ENCODE measurements at places on chromosomes 11 and 22.

- no peak for DNase-seq
These were observed 3.6 kb upstream of the TP53I11 start for GRCh38 chr11:44954051-44954906.

DNA sequence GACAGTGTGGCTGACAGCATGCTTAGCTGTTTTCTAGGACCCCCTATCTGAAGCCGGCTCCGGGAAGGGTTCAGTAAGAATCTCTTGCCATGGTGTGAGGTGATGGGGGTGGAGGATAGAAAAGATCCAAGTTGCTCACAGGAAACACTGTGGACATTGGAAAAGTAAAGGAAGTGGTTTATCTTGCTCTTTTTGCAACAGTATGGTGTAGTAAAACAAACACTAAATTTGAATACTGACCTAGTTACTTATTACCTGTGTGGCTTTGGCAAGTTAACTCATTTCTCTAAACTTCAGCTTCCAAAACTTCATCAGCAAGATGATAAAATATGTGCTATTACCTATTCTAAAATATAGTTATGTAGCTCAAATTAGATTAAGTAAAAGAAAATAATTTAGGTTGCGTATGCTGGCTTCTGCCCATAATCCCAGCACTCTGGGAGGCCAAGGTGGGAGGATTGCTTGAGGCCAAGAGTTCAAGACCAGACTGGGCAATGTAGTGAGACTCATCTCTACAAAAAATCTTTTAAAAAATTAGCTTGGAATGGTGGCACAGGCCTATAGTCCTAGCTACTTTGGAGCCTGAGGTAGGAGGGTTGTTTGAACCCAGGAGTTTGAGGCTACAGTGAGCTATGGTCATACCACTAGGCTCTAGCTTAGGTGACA is 51.6 kb upstream of the APOA1 start:
- DNase-seq = no peak

GRCh38 chr11:128311742-128312719 is 275.3 kb downstream of the ETS1 start:
- DNase-seq = no peak

- no peak for DNase-seq
These were observed 35.8 kb downstream of the TMPRSS5 start for GRCh38 chr11:113670149-113670830.

DNA sequence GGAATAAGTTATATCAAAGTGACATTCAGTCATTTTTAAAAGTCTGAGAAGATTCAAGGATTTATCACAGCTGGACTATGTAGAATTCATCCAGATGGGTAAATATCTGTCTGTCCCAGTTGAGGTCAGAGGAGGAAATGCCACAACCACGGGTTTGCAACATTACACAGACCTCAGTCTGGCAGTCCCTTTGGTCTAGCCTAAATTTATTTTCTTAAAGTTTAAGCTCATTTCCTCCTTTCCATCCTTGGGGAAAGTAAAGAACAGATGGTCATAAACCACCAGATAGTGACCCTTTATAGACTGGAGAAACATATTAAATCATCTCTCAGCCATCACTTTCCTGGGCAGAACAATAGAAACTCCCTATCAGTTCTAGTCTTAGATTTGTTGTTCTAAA is 238.4 kb upstream of the DDI1 start:
- peak; percentile 86 for DNase-seq

DNA sequence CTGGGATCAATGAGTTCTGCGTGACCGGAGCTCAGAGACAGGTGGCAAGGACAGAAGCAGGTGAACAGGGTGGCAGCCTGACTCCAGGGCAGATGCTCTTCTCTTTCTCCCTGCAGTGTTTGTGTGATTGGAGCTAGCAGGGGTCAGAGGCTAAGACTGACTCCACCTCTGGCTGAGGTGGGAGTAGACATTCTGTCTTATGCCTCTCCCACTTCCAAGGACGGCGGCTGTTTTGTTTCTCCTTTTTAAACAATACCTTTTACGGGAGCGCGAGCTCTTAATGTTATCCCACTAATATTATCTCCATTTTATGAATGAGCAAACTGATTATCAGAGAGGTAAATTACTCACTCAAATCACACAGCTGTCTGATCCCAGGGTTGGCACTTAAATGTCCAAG is 323.7 kb downstream of the MIAT start:
- no peak for DNase-seq

GRCh38 chr11:47904808-47905207 is 56.7 kb upstream of the NUP160 start:
- DNase-seq = no peak

GRCh38 chr11:119403021-119403420 is 20.0 kb downstream of the THY1 start:
- no peak for DNase-seq

- DNase-seq = no peak
These were observed 96.5 kb downstream of the DSCAML1 start for GRCh38 chr11:117700551-117700950.

- DNase-seq = no peak
These were observed 16.3 kb downstream of the PPFIBP2 start for GRCh38 chr11:7530013-7530640.

GRCh38 chr11:61532134-61533038 is 23.8 kb downstream of the LRRC10B start:
- DNase-seq = no peak

DNA sequence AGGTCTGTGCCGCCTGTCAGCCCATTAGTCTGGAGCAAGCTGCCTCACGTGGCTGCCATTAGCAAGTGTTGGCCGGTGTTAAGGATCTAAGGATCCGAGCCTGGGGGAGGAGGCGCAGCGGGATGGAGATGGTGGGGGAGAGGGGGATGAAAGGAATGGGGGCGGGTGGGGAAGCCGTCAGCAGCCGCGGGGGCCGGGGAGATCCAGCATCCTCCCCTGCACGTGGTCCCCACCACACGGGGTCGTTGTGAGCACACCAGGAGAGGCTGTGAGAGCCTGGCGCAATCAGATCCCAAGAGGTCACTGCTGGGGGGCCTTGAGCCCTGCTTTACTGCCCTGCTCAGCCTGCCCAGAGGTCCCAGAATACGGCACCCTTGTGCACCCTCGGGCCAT is 7.3 kb downstream of the CABP7 start:
- peak; percentile 30 for DNase-seq

- no peak for DNase-seq
These were observed 39.4 kb downstream of the CARD18 start for GRCh38 chr11:105100206-105100605.

GRCh38 chr22:39497429-39497828 is 4.7 kb upstream of the MIEF1 start:
- no peak for DNase-seq

GRCh38 chr11:61538636-61538961 is 30.1 kb downstream of the LRRC10B start:
- DNase-seq = no peak

DNA sequence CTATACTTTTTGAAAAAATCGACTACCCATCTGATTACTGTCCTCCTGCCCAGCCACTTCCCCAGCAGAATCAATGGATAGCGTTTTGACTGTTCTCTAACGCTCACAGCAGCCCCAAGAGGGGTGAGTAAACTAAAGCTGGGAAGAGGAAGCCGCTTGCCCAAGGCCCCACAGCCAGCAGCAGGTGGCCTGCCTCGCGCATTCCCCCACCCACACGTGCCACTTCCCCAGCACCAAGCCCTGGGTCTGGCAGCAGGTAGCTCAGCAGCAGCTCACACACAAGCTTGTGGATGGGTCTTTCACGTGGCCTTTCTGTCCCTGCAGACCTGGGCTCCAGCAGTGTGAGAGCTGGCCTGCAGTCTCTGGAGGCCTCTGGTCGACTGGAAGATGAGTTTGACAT is 34.3 kb downstream of the TOM1 start:
- DNase-seq = no peak

GRCh38 chr11:7604331-7604955 is 68.9 kb downstream of the CYB5R2 start:
- no peak for DNase-seq

DNA sequence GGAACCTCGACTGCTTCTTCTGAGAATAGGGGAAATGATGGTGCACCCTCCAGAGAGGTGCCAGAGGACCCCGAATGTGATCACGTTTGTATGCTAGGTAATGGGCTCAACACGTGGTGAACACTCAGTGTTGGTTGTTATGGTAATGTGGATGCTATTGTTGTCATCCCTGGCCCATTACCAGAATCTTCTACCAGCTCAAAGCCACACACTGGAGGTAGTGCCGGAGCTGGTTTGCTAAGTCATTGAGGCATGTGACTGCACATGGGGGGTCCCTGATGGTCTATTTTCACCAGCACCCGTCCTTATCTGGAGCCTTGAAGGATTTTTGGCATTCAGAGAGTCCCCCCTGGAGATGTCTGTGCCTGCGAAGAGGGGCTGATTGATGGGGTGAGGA is 119.1 kb upstream of the CD82 start:
- no peak for DNase-seq

GRCh38 chr11:26620282-26621045 is 48.4 kb upstream of the MUC15 start:
- DNase-seq = no peak

DNA sequence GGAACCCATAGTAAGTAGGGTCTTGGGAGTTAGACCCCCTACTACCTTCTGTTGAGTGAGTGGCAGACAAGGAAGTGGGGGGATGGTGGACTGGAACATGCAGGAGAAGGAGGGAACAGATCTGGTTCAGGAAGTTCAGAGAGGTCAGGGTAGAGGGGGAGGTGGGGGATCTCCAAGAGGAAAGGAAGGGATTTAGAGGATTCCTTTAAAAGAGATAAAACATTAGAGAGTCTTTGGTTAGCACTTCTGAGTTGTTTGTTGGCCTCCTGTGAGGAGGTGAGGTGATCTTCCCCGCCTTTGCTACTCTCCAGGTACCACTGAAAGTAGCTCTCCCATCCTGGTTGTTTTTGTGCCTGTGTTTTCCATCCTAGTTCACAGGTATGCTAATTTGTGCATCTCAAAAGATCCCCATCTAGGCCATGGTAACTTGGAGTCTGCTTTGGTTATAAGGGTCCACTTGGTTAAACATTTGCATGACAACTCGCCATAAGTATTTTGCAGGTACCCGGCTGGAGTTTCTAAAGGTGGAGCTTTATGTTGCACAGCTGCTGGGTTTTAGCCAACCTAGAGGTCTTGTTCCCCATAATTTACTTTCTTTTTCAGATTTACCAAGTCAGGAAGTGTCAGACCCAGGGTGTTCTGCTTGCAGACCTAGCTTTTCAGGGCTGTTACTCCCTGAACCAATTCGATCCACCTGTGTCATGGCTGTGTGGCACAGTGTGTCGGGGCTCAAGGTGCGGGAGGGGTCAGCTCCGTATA is 79.3 kb upstream of the SORL1 start:
- DNase-seq = no peak

GRCh38 chr11:104060004-104060794 is 23.8 kb downstream of the DDI1 start:
- DNase-seq = peak; percentile 4

- no peak for DNase-seq
These were observed 49.8 kb upstream of the BLID start for GRCh38 chr11:122165607-122166371.
